ENCODE measurements at places on chromosomes 16 and 17.

- no peak for DNase-seq
These were observed 204.7 kb downstream of the HS3ST3B1 start for GRCh38 chr17:14505606-14506005.

DNA sequence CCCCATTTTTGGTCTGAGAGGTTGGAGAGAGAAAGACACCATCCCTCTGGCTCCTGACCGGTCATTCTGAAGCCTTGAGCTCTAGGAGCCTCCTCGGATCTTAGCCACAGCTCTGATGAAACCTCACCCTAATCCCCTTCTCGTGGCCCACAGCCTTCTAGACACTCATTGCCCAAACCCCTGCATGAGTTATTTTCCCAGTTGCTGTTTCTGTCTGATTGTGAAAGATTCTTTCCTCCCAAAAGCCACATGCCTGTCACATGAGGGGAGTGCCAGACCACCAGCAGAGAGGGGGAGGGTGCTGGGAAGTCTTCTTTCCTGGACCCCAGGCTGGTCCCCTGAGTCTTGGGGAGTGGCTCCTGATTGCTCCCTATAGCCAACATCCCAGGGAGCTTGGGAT, 17.6 kb upstream of the ABR start:
- no peak for DNase-seq

- DNase-seq: peak; percentile 49
These were observed 3.3 kb upstream of the CDK5R1 start for GRCh38 chr17:32483451-32484019.

DNA sequence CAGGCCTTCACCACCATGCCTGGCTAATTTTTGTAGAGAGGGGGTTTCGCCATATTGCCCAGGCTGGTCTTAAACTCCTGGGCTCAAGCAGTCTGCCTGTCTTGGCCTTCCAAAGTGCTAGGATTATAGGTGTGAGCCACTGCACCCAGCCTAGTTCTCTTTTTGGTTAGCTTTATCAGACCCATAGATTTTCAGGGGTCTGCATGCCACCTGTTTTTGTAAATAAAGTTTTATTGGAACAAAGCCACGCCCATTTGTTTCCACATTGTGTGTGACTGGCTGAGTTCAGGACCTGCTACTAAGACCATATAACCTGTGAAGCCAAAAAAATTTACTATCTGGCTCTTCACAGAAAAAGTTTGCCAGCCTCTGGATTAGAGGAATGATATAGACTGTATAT, 7.6 kb downstream of the PSMD11 start:
- DNase-seq: no peak

GRCh38 chr17:17036524-17036998, 5.7 kb upstream of the MPRIP start:
- DNase-seq: no peak

DNA sequence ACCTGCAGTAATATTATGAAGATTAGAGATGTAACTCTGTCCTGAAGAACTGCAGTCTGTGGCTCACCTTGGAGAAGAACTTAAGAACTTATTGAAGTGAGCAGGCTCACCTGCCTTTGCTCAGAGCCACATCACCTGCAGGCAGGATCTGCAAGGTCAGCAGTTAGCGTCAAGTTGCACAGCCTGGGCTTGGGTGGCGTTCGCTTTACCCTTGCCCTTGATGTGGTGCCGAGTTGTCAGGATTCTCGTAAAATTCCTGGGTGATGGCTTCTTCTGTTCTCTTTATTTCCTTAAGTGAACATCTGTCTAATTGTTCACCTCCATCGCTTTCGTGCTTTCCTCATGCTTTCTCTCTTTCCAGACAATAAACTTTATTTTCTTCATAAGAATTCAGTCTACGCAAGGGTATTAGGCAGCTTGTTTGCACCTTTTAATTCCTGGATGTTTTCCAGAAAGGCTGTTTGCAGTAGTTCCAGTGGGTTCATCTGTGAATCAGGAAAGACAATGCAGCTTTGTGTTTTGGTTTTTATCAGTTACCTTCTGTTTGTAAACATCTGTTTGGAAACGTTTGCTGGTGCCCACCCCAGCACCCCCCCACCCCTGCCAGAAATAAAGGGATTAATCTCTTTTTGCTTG, 254.3 kb downstream of the WWOX start:
- no peak for DNase-seq

DNA sequence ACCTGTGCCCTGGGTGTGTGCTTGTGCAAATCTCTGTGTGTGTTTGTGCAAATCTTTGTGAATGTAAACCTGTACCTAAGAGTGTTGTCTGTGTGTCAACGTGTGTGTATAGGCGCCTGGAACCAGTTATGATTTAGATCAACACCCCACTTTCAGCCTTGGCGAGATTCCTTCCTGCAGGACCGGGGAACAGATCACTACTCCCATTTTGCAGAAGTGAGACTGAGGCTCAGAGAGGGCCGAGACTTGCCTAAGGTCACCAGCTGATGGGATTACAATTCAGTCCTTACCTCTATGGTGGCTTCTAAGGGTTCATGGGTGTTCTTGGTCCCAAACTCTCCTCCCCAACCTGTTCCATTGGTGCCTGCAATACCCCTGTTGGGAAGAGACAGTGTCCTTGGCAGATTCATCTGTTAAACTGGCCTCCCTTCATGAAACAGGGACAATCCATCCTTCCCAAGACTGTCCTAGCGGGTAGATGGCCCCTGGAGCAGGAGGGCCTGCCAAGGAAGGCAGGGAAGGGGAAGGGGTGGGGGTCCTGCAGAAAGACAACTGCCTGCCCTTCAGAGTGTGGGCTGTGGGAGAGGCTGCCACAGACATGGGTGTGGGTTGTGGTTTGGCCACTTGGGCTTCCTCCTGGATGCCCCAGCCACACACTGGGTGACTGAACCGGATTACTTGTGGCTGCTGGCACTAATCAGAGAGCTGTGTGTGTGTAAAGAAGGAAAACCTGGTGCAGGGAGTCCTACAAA, 6.9 kb upstream of the MAPK7 start:
- no peak for DNase-seq
